ENCODE measurements at places on chromosomes 13 and 19.

DNA sequence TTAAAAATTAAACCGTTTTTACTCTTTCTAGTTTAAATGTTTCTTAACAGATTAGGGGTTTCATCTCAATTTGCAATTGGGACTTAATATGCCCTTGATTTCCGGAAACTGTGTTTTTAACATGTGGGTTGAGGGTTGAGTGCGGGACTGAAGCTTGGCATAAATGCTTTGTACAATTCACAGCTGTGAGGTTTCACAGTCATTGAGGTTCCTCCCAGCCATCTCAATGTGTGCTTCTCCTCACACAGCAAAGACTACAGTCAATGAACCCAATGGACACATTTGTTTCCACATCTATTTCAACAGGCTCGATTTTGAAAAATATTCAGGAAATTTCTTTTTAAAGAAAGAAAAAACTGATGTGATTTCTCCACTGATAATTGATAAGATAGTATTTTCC lies 328.6 kb downstream of the TBC1D4 start:
- no peak for DNase-seq

DNA sequence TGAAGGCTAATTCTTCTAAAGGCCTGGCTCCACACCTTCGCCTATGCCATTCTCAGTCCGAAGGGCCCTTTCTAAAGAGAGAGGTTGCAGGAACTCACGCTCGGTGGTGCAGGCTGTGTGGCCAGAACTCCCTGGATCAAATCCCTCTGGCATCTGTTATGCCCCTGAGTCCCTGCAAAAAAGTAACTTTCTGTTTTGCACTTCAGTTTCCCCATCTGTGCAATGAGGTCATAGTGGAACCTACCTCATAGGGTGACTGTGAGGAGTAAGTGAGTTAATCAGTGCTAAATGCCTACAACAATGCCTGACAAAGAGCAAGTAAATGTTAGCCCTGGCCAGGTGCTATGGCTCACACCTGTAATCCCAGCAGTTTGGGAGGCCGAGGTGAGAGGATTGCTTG lies 7.3 kb downstream of the IGSF23 start:
- no peak for DNase-seq

DNA sequence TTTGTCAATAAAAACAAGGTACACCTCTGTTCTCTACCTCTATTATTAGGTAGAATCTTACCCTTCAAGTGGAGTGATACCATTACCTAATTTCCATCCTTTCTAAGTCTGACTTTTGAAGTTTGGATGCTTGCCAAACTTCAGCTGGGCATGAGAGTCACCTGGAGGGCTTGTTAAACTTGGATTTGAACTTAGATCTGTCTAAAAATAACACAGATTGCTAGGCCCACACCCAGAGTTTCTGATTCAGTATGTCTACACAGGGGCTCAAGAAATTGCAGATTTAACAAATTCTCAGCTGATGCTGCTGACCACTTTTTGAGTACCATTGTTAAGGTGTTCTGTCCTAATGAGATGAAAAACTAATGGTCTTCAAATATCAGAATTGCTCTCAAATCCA lies 512.2 kb downstream of the LMO7 start:
- DNase-seq = no peak

GRCh38 chr13:110624766-110625756 lies 9.7 kb downstream of the NAXD start:
- no peak for DNase-seq

DNA sequence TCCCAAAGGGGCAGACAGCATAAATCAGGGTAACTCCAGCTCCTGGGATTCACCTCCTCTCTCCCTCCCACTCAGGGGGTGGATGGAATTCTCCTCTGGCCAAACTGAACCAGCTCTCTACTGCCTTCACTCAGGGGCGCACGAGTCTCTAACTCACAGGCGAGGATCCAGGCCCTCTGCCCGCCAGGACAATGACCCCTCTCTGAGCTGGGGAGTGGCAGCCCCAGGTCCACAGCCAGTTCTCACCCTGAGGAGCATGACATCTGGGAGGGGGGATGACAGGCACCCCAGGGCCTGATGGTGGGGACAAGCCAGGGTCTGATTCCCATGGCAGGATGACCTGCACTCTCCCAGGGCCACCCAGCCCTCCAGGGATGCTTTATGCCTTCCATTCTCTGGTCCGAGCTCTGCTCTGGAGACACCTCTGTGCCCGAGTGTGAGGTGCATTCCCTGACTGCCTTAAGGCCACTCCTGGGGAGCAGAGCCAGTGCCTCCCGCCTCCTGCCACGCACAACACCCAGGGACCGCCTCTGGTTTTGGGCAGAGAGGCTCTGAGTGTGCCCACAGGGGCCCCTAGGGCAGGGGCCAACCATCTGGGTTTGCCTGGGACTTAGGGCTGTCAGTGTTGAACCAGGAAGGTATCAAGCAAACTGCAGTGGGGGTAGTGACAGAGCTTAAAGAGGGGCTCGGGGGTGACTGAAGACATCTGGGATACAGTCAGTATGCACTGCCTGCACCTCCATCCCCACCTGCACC lies 66.2 kb downstream of the GNG7 start:
- no peak for DNase-seq

- no peak for DNase-seq
Measured at GRCh38 chr13:71583581-71583980, 283.4 kb downstream of the DACH1 start.

DNA sequence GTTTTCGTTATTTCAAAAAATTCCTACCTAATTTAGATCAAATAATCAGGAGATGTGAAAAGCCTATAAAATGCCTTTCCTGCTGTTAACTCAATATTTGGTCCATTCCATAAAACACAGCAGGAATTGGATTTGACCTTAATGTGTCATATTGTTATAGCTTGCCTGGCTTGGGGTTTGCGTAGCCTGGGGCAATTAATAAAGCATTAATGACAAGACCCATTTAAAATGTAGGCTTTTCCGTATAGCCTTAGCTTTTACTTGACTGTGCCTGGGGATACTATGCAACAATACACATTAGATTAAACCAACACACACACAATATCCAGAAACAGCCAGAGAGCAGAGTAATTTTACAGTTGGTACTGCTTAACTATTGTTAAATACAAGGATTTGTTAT lies 117.2 kb upstream of the MAB21L1 start:
- no peak for DNase-seq

DNA sequence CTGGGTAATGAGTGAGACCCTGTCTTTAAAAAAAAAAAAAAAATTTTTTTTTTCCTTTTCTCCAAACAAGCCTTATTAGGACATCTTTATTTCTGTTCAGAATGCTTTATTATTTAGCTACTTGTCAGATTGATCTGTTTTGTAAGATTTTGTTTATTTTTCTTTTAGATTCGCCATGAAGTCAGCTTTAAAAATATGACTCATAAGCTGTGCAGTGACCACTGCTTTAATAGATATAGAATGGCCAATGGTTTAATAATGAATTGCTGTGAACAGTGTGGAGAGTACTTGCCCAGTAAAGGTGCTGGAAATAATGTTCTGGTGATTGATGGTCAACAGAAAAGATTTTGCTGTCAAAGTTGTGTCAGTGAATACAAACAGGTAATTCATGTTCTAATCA lies 47.7 kb downstream of the ZMYM2 start:
- no peak for DNase-seq

GRCh38 chr13:101053301-101054093 lies 362.8 kb downstream of the NALCN start:
- no peak for DNase-seq

DNA sequence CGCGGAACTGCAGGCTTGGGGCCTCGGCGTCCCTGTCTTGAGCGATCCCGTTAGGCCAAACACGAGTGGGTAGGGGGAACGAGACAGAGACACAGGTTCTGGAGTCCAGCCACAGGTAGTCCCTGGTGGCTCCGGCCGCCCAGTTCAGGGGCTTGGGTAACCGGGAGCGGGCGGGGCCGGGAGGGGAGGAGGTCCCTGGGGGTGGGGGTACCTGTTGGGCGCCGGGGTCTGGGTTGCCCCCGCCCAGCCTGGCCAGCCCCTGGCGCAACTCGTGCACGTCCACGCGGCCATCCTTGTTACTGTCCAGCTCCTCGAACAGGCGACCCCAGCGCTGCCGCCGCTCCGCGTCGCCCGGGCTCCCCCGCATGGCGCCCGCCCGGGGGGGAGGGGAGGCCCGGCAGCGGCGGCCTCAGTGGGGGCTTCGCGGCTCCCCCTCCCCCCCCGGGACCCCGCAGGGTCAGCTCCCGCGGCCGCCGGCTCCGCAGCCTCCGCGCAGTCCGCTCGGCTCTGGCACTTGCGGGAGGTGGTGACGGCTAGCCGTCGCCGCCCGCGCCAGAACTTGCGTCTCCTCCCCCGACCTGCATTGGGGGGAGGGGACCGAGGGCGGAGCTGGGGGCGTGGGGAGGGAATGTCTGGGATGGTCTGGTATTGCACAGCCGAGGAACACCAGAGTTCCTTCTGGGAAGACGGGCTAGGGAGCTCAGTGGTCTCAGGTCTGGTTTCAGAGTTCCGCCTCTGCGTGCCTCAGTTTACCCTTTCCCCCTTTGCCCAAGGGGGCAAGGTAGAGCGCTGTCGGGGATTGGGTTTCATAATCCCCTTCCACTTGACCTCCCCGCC lies at the start of gene SLC25A23:
Gene SLC25A23, minus strand, starts transcription at position 531 of the 837 bp plus-strand sequence. Its CDS starts 164 bp downstream, at position 367.
- peak; percentile 40 for DNase-seq

DNA sequence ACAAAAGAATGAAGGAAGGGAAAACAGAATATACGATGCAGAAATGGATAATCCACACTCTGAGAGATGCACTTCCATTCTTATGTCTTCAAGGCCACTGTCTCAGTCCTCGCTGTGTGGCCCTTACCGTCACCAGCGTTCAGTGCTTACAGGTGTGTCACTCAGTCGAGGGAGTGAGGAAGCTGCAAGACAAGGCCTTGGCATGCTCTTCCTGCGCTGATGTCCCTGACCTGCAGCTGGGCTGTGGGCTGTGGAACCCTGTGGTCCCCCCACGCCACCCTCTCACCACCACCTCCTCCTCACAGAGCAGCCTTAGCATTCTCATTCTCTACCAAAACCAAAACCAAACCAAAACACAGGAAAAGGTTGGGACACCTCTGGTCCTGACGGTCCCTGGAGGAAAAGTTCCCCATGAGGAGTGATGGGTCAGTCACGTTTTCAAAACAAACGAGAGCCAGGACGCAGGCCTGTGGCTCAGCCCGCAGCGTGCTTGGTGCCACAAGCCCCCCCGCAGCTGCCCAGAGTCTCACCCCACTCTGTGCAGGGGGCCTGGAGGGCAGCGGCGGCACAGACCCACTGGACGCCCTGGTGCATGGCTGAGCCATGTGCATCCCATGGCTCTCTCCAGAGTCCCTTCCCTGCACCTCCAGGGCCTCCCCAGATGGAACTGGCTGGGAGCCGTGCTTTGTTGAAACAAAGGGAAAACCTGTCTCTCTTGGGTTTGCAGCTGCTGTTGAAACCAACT lies 48.2 kb upstream of the GPR183 start:
- DNase-seq = no peak

- DNase-seq = no peak
Measured at GRCh38 chr13:94548382-94548781, 47.6 kb downstream of the TGDS start.

GRCh38 chr19:33938821-33939220 lies 142.2 kb downstream of the KCTD15 start:
- no peak for DNase-seq

DNA sequence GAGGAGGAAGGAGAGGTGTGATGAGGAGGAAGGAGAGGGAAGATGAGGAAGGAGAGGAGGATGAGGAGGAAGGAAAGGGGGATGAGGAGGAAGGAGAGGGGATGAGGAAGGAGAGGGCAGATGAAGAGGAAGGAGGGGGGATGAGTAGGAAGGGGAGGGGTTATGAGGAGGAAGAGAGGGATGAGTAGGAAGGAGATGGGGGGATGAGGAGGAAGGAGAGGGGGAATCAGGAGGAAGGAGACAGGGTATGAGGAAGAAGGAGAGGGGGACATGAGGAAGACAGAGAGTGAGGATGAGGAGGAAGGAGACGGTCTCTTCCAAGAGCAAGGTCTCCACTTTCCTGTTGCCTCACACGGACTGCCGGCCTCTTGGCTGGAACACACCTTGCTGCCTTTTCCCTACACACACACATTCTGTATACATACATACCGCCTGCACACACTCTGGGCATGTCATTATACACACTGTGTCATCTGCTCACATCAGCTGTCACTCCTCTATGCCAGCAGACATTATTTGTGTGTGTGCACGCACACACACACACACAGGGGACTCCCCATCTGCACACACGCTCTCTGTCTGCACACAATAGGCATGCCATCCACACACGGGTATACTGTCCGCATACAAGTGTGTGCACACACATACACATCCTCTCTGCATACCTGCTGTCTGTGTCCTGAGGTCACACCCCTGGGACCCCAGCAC lies 11.1 kb upstream of the VSTM2B start:
- DNase-seq = no peak

DNA sequence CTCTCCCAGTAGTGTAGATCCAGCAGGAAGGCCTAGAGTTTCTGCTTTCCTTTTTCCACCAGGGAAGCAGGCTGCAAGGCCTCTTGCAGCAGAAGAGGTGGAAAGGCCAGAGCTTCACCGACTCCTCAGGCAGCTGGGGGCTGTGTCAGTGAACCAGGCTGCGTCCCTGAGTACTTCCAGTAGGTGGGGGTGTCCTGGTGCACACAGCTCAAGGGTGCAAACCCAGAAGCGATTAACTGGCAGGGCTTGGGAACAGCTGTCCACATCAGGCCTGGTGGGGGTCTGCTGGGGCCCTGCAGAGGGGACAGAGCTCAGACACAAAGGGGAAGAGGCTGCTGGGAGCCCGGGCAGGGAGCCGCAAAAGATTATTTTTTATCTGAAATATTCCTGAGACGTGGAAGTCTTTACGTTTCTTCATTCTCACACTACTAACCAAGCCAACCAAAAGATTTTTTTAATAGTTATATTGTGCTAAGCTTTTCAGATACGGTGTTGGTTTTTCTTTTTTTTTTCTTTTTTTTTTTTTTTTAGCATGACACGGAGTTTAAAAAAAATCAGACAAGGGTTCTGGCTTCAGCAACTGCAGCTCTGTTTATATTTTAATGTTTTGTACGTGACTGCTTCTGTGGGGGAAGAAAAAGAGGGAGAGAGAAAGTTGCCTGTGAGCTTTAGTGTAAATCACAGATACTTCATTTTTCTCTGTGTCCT lies 11.0 kb downstream of the TSHZ3 start:
- DNase-seq = peak; percentile 30

DNA sequence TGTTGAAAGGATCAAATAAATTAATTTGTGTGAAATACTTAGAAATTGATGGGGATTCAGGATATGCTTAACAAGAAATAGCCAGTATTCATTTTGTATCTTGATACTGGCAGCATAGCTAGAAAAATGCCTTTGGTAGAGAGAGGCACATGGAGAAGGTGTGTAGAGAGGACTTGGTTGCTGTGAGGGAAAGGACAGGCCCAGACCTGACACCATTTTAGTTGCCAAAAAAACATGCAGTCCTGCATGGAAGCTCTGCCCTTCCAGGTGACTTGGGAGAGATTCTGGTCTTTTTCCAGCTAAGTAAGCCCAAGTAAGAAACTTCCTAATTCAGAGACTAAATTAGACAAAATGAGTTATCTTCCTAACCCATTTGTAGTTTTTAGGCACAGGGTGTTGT lies 335.0 kb downstream of the RFC3 start:
- DNase-seq = no peak

GRCh38 chr13:81318231-81319019 lies 977.5 kb upstream of the SPRY2 start:
- DNase-seq = peak; percentile 1
